ENCODE measurements at places on chromosomes 1 and 21. TPM values are rescaled to one million over a fixed set of nuclear protein-coding genes. Genes with fewer than 3 reads are reported as not detected.

DNA sequence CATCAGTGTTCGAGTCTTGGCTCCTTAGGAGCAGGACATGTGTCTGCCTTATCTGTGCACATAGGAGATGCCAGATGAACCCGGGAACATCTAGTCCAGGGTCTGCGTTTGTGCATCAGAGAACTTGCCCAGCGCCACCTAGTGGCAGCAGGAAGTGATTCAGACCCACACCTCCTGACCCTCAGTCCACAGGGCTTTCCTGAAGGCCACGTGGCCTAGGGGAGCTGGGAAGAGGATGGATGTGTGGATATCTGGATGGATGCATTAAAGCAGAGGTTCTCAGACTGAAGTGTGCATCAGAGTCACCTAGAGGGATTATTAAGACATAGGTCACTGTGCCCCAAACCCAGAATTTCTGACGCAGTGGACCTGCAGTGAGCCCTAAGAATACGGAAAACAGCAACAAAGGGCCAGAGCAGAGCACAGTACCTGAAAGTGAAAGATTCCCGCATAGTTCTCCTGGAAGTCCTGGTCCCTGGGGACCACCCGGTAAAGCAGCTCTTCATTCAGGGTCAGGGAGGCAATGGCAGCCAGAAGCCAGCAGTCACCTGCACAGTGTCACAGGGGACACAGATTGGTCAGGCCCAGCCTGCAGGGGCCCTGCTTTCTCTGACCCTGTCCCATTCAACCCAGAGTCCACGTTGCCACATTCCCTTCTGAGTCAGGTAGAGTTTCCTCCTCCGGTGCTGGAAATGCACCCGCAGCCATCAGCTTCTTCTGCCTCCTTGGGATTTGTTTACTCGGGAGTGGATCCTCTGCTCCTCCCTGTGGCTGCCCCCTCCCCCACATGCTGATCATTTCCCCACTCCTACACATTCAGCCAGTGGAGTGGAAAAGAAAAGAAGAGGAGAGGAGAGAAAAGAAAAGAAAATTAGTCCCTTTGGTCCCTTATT is 37.0 kb downstream of the CAPN8 start:
- H3K27me3 ChIP-seq, result peaks cover 5% of the 10 kb centered on the region
- no peak for DNase-seq
- no peak overlapping the region for H3K4me3 ChIP-seq
- no peaks in the 10 kb centered on the region for H3K4me1 ChIP-seq

DNA sequence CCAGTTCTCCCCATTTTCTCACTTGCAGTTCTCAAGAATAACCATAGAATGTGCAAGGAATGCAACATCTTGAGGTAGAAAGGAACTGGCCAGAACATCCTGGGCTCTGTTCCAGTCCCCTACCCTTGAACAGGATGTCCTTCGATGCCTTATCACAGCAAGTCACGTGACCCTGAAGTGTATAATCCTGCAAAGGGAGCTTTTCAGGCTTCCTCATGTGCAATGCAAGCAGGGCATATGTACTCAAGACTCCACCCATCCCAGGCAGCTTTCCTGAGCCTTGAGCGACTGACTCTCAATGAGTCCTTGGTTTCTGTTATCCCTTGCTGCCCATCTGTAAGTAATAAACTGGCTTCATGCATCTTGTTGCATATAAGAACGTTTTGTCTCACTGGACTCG is 311.0 kb downstream of the MRPL39 start:
- no peak overlapping the region for H3K4me3 ChIP-seq
- no peaks in the 10 kb centered on the region for H3K27me3 ChIP-seq
- H3K27ac ChIP-seq, result no peak overlapping the region
- no peak for DNase-seq
- no peaks in the 10 kb centered on the region for H3K4me1 ChIP-seq
- no peaks in the 10 kb centered on the region for H3K36me3 ChIP-seq

GRCh38 chr1:187409341-187409740 is 580.6 kb downstream of the PLA2G4A start:
- no peaks in the 10 kb centered on the region for H3K27me3 ChIP-seq
- no peak overlapping the region for H3K4me3 ChIP-seq

Gene FCMR
- total RNA-seq, result 0.39 TPM

Gene NBPF6
- total RNA-seq, result not detected

Gene SYPL2
- total RNA-seq, result 0.34 TPM

Data from suprapubic skin (tissue), 4 donors.